ENCODE measurements at places on chromosomes 6 and 20.

- DNase-seq: no peak
Observed at GRCh38 chr6:53696341-53696740, 30.8 kb upstream of the KLHL31 start.

DNA sequence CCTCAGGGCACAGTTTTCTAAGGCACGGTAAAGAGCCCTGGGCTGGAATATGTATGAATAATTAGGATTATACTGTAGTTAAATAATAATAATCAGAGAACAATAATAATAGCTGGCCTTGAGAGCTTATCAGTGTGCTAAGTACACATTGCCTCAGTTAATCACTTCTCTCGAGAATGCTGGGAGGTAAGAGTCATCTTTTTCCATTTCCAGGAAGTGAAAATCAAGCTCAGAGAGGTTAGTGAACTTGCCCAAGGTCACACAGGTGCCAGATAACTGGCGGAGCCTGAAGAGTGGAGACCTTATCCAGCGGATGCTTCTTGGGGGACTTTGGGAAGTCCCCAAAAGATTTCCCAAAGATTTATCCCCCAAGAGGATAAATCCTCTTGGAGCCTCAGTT, 19.4 kb upstream of the CBFA2T2 start:
- DNase-seq: no peak

- DNase-seq: no peak
Observed at GRCh38 chr6:80280262-80281010, 174.0 kb downstream of the BCKDHB start.

GRCh38 chr20:24118034-24118433, 129.5 kb upstream of the GGTLC1 start:
- no peak for DNase-seq

DNA sequence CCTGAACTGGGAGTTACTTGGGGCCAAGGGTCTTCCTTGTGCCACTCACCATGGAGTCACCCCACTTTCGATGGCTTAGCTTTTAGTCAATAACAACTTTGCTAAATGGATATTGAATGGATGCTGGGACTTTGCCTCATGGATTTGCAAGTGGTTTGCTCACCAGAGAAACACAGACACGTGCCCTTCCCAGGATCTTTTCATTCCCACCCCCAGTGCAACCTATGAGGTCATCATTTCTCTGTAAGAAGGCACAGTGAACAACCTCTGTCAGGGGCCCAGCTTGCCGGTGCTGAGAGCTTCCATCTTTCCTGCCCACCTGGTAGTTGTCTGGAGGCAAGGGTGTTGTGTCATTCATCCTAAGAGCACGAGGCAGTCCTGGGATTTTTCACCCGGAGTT, 256.8 kb upstream of the PMEPA1 start:
- no peak for DNase-seq

DNA sequence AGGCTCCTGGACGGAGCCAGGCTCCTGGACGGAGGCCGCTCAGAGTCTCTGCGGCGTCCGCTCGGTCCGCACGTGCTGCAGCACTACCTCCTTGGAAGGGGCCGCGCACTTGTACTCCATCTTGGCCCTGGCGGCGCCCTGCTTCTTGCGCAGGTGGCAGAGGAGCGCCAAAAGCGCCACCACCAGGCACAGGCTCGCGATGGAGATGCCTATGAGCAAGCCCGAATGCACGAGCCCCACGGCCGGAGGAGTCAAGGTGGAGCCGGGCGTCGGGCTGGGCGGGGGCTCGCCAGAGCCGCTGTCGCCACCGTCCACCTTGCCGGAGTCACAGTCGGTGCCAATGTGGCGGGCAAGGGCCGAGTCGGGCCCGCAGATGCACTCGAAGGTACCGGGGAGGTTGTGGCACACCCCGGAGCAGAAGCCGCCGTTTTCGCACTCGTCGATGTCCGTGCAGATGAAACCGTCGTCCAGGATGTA, 1.7 kb downstream of the THBD start:
- DNase-seq: no peak

- DNase-seq: no peak
Observed at GRCh38 chr6:20709451-20709850, 175.2 kb downstream of the CDKAL1 start.

DNA sequence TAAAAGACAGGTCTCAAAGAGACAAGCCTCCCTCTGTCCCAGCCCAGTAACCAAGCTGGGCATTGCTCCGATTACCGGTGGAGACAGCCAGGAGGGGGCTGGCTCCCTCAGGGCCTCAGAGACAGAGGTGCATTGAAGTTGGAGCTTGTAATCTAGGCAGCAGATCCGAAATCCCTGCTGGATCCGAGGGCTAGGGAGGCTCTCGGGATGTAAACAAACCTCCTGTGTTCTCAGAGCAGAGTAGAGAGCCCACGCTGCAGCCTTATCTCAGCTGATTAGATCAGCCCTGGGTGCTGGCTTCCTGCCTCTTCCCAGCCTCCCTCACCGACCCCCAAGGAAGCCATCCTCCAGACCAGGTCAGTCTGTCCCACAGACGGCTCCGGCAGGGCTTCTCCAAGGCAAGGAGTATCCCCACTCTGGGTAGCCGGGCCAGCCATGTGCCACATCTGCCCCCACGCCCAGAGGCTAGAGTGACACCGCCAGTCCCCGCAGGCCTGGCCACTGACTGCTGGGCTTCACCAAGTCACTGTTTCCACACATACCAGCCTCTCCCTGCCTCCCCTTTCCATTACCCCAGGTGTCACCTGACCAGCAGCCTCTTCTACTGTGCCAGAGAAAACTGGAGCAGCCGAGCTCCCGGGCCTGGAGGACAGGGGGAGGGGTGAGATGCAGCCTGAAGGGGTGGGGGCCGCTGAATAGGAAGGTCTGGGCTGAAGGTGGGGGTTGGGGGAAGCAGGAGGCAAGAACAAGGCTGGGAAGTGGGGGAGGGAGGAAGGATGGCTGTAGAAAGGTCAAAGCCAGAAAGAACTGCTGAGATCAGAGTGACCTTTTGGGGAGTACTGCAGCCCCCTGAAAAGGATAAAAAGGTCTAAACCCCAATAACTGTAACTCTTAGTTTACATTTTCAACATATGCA, 6.0 kb downstream of the SDC4 start:
- DNase-seq: no peak

DNA sequence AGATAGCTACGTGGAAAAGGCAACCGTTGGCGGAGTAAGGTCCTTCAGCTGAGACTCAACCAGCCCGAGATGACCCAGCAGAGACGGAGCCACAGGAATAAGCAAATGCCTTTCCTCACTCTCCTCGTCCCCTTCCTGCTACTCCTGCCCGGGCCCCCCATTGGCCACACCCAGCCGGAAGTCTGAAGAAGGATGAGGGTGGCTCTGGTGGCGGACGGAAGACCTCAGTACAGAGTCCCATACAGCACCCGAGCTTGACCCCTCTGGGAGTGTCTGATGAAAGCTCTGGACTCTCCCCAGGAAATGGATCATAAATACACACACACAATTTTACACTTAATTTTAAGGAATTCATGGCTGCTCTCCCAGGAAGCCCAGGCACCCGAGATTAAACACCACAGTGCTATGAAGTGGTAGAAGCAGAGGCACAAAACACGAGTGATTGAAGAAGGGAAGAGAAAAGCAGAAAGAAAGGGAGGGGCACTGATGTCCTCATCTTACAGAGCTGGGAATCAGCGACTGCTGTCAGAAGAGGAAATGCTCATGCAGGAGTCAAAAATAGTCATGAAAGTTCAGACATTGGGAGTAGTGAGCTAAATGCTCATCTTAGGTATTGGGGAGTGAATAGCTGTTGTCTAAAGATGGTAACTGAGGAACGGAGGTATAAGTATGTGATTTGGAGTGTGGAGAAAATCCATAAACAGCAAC, 125.6 kb downstream of the BANF2 start:
- no peak for DNase-seq

GRCh38 chr20:17225851-17226409, 910 bp upstream of the PCSK2 start:
- no peak for DNase-seq

- DNase-seq: no peak
Observed at GRCh38 chr6:137013738-137014602, 30.8 kb downstream of the IL20RA start.
